Activated T-cell treated with anti-CD3 and anti-CD28 coated beads, Interleukin-2, amount 50 U/mL, for 1 hour (primary cell): ENCODE measurements at places on chromosomes 2 and 18.

- peak; percentile 19 for DNase-seq
Observed at GRCh38 chr2:178306352-178307073, 112.2 kb downstream of the OSBPL6 start.

GRCh38 chr2:136327162-136327852, 209.4 kb upstream of the CXCR4 start:
- DNase-seq, result peak; percentile 77

- no peak for DNase-seq
Observed at GRCh38 chr18:46485675-46486194, 171.3 kb downstream of the LOXHD1 start.

DNA sequence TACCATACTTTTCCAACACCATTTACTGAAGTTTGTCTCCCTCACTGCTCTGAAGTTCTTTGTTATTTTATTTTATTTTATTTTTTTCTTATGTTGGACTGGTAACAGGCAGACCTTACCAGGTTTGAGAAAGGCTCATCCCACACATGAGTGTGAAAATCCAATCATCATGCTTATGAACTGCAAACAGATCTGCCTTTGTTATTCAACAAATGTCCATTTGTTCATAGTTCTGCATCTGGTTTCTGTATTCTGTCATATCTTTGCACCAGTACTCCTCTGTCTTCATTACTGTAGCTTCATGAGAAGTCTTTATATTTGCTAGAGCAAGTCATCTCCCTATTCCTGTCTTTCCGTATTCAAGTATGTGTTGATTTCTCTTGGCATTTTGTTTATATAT, 5.3 kb downstream of the RNU2-63P start:
- DNase-seq, result no peak

GRCh38 chr2:180063494-180064092, 56.5 kb upstream of the CWC22 start:
- no peak for DNase-seq
